Osteoblast (primary cell): ENCODE measurements at places on chromosomes 4 and X.

DNA sequence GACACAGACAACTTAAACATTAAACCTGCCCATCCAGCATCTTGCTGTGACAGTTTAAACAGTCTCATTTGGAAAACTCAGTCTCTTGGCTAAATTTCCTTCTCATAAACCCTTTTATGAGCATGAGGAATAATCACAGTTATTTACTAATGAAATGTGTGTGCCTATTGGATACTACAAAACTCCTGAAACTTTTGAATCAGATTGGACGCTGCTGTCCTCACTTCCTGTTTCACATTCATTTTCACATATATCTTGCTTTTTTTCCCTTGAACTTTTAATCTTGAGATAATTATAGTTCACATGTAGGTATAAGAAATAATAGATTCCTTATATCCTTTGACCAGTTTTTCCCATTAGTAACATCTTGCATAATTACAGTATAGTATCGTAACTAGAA is 111.7 kb downstream of the CDKL5 start:
- DNase-seq = no peak

DNA sequence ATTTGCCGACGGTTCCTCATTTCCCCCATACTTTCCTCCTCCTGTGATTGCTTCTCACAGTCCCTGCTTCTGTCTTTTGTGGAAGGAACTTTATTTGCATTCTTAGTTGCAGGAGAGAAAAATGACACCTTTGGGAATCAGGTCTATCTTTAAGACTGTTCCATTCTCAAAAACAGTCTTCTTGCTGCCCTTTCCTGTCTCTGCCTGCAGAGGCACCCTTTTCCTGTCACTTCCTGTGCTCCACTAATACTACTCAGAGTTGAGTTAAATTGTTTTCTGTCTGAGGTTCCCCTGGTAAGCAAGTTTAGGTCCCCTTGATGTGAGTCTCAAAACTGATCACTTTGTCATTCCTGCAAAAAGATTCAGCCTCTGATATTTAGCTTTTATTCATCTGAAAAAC is 208.8 kb upstream of the CLNK start:
- DNase-seq = no peak

DNA sequence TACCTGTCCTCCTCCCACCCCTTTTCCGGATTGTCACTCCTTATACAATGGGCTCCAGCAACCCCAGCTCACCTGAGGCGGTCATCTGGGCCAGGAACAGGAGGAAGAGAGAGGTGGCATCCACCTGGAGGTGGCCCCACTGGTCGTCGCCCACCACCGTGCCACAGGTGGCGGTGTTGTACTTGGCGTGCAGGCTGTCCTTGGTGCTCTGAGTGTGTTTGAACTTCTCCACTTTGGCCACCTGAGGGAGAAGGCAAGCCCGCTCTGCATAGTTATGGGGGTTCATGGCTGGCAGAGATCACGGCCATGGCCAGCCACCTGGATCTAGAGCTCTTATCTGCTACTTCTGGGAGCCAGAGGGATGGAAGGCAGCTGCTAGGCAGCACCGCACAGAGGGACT is 32.9 kb downstream of the PHKA2 start:
- DNase-seq = no peak

DNA sequence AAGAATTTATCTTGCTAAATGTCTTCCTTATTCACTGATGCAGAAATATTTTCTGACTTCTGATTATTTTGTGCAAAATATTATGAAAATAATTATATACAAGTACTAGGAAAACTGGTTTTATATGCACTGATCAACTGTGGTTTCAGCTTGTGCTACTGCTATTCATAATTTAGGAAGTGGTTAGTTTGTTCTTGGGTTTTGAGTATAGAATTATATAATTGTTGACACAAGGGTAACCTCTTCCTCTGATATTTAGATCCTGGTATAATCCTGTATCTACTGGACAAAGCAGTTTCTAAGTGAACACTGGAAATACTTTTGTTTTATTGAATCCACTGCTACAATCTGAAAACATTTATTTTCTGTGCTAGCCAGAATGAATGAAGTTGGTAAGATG is 182.8 kb downstream of the PDGFC start:
- DNase-seq = no peak

- DNase-seq = no peak
These were observed 162.3 kb upstream of the SMIM31 start for GRCh38 chr4:164591666-164592065.

DNA sequence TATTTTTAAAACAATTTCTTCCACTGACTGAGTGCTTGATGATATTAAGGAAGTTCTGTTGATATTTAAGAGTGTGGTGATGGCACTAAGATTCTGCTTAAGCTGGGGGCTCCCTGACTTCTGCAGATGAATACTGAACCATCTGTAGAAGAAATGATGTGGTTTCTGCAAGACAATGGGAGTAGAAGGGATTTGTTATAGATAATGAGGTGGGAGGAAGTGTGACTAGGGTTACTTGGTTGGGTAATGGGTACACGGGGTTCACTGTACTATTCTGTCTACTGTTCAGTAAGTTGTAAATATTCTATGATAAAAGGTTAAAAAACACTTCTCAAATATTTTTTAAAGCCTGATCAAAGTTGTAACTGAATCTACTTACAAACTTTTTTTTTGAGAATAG is 60.9 kb upstream of the TXK start:
- DNase-seq = no peak

DNA sequence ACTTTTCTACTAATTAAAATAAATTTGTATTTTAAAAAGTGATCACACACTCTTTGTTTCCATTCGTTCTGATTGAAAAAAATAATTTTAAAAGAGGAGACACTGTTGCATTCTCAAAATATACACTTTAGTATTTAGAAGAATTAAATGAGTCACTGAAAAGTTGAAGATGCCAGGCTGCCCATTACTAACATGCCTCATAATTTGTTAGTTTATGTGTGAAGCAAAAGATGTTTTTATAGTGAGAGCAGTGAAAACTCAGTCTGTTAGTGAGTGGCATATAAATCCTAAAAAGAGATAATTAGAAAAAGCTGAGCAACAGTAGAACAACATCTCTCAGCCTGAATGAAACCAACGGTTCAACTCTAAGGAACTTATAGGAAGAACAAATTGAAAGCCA is 143.4 kb downstream of the CDS1 start:
- peak; percentile 58 for DNase-seq

GRCh38 chr4:24734511-24734910 is 60.9 kb upstream of the SOD3 start:
- no peak for DNase-seq

DNA sequence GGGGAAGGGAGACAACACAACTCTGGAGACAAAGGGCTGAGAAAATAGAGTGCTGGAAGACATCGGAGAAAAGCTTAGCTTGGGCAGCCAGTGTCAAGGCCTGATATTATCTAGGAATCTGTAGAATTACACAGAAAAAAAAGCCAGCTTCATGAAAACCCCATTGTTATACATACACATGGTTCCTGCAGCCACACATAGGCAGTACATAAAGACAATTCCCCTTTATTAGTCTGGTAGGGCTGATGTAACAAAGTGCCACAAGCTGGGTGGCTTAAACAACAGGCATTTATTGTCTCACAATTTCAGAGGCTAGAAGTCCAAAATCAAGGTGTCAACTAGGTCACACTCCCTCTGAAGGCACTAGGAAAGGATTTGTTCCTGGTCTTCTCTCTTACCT is 503.5 kb downstream of the MID1IP1 start:
- DNase-seq = no peak

DNA sequence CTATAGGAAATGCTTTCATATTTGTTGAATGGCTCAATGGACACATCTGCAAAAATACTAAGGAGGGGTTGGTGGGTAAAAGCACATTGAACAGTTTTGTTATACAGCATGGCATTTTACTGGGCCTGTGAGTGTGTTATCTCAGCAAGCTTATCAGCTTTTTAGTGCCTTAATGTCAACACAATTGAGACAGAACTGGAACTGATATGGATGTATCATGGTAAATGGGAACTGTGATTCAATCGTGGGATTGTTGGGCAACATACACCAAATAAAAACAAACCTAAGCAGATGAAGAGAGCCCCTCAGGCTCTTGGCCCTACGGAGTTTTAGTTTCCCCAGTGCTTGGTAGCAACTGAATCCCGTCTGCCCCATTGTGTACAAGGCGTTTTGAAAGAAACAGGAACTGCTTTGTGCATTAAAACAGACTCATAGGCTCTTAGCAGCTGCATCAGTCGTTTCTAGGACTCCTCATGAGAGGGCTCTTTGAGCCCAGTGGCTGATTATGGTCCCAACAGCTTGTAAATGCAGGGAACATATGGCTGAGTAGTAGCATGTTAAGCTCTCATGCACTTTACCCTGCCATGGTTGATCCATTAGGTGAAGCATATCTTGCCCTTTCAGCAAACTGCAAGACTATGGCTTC is 7.3 kb downstream of the GPR119 start:
- no peak for DNase-seq

- no peak for DNase-seq
These were observed 72.9 kb upstream of the ENOX2 start for GRCh38 chrX:130975947-130976346.

DNA sequence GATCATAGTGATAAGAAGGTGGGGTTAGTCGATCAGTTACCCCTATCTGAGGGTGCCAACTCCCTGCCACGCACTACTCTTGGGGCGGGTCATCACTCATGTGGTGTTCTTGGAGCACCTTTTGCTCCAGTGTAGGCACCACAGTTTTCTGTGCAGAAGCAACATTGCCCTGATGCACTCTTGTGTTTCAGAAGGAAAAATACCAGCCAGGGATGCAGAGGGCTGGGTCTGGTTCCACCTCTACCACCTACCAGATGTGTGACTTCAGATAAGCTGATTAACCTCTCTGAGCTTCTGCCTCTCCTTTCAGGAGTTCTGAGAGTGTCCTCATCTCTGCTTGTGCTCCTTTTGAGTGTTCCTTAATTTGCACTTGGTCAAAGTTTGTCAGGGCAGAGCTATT is 29.9 kb upstream of the PROM1 start:
- DNase-seq = no peak

DNA sequence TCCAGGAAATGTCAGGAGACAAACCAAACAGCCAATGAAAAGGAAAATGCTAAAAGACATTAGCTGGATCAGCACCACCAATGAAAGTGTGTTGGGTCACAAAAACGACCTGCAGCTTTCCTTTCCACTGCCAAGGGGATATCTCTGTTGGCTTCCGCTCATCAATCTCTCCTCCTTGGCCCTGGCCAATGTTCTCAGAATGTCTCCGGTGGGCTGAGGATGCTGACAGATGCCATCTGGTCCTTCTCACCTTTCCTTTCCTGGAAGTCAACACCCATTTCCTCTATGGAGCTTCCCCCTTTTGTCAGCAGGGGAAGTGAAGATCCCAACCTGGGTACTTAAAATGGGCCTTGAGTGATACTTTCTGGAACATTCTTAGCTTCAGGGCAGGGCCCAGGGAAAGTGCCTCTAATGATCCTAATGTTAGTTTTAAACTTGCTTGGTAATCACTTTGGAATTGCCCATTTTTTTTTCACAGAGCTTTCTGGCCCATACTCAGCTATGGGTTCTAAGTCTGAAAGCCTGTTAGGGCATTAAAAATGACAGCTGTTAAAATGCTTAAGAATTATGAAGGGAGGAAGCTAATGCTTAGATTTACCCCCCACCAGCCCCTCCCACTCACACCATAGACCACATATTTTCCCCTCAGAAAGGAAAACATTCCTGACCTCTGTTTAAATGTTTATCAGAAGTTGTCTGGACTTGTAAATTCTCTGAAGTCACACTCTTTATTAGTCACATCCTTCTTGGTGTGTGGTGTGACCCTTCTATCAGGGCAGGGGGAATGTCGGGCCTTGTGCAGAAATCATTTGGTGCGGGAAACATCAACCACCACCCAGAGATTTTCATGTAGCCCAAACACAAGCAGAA is 29.2 kb downstream of the IGFBP7 start:
- DNase-seq = peak; percentile 21

- no peak for DNase-seq
These were observed 38.9 kb downstream of the PARM1 start for GRCh38 chr4:74971862-74972261.
